Epithelial cell of prostate (primary cell): ENCODE measurements at places on chromosomes 4 and X.

GRCh38 chr4:17580969-17581368 lies 4.0 kb downstream of the LAP3 start:
- DNase-seq, result no peak

DNA sequence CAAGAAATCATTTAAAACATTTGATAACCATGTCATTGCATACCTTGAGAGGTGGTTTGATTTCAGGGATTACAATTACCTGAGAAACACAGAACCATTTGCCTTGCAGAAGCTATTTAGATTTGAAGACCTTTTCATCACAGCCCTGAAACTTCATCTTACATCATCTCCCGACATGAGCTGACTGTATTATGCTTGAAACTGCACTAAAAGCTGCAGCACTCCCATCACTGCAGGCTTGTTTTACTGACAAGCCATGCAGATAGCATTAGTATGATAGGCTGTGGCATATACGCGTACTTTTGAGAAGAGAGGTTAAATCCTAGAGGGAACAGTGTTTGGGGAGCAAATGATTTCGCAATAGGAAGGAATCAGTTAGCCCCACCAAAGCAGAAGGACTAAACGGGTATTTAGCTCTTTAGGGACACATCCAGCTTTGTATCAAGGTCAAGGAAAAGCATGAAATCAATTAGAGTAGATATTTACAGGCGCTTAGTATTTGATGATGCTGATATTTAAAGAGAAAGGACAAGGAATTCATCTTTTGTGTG lies 133.2 kb upstream of the DIAPH2 start:
- no peak for DNase-seq

GRCh38 chrX:71958281-71958675 lies 47.6 kb downstream of the NHSL2 start:
- no peak for DNase-seq

GRCh38 chr4:185920691-185921260 lies 108.8 kb upstream of the SORBS2 start:
- DNase-seq, result no peak

DNA sequence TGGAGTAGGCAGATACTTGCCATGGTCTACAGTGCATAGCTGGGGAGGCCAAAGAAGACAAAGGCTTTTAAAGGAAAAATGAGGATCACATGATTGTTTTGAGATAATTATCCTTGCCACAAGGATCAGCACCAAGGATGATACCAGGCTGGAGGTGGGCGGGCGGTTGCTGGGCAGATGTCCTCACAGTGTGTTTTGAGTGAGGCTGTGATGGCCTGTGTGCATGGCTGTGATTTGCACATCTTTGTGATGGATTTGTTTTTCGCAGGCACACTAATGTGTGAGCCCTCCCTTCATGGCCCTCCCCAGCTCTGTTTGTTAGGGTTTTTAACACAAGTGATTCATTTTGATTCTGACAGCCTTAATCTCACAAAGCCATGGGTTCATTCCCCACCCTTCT lies 46.8 kb downstream of the RGS12 start:
- no peak for DNase-seq

- DNase-seq, result no peak
These were observed 23.8 kb downstream of the HTRA3 start for GRCh38 chr4:8293131-8293975.

DNA sequence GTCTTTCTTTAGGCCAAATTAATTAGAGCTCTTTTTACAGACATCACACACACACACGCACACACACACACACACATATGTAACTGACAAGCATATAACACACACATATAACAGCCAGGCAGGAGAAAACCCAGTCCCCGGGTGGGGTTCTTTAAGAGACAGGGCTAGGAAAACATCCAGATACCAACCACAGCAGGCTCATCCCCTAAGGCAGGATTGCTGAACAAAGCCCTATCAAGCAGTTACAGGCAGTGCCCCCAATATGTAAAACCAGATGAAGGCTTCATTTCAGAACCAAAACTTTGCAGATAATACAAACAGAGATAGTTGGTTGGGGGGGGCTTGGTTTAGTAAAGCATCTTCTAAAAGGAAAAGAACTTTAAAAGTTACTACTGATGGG lies 18.0 kb upstream of the FAM47E start:
- no peak for DNase-seq

DNA sequence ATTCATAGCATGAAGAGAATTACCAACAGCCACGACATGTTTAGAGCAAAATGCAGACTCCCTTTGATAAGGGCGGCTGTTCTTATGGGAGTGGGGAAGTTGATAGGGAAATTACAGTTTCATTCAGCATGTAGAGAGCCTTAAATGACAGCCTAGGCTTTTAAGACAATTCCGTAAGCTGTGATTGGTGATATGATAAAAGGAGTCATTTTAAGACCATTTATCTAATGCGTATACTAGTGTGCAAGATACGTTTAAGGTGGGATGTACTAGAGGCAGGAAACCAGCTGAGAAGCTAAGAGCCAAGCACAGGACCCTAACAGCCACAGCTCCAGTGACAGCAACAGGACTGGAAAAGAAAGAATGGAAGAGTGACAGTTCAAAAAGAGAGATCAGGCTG lies 102.2 kb upstream of the ZFP42 start:
- no peak for DNase-seq

DNA sequence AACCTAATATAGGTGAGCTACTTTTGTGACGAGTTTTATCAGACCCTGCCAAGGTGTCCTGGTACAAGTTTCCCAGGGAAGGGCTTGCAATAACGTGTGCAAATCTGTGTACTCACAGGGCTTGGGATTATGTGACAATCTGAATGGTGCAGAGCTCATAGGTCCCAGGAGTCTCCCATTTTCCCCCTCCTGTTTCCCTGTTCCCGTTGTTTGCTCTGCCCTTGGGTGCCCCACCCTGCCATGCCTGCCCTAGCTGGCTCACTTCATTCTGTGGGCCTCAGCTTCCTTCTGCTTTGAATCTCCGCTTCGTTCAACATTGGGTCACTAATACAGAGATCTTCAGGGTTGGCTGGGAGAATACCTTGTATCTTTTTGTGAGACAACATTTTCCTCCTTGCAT lies 90.3 kb upstream of the HPF1 start:
- DNase-seq, result no peak

DNA sequence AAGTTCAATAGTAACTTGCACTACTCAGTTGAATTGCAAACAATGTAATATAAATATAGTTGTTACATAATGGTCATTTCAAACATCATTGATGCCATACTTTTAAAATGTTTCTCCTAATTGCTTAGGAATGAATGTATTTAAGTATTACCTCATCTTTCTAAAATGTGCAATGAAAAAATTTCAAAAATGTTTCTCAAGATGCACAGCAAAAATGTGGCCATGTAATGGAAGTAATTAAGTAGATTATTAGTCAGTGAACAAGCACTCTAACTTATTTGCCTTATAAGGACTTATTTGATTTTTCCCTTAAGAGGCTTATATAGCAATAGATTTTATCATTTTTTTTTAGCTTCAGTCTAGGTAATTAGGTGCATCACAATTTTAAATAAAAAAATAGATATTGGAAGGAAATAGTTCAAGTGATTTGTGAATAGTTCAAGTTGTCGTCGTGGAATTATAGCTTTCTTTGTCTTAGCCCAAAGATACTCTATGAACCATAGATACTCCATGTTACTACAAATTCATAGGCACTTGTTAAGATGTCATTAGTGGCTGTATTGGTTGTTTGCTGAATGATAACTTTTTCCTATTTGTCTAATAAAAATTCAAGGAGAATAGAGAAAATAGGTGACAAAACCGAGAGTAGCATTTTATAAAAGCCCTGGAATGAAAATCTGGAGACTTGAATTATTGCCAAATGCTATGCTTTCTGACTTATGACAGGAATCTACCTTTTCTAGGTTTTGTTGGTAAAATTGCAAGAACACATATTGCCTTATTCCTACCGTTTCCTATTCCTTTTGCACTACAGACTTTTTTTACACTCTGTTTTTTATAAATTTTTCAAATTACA lies 118.5 kb downstream of the TLL1 start:
- DNase-seq, result no peak

DNA sequence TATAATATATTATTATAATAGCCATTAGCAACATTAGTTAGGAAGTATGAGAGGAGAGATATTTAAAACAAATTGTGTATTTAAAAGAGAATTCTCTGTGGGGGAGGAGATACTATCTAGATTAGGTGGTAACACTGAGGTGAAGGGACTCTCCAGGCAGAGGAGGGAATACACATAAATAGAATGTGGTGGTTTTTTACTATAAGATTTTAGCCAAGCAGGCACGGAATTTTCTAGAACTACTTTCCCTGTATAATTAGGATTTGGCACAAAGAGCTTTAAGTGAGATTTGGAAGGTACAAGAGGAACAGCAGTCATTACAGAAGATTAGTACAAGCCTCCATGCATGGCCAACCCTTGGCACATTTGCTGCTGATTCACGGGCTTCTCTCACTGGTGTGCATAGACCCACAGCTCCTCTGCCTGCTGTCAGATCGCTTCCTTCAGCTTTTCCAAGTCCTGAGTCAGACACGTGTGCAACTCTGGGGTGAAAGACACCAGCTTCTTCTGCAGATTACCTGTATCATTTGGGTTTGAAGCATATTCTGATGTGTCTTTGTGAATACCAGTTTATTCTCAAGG lies 685.5 kb downstream of the KCTD8 start:
- no peak for DNase-seq

DNA sequence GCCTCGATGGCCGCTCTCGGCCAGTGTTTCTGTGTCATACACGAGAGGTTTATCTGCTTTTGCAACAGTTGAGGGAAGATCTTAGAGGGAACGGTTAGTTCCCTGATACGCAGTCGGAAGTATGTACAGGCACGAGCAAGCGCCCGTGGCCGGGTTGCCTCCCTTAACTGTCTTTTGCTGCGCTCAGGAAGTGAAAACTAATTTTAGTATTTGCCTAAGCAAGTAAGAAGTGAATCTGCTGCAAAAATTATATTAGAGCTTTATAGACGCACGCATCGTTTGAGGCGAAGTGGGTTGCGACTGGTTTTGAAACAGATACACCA lies 695 bp downstream of the MTM1 start:
- DNase-seq, result no peak

GRCh38 chrX:24242649-24243175 lies 71.2 kb downstream of the SUPT20HL2 start:
- no peak for DNase-seq

DNA sequence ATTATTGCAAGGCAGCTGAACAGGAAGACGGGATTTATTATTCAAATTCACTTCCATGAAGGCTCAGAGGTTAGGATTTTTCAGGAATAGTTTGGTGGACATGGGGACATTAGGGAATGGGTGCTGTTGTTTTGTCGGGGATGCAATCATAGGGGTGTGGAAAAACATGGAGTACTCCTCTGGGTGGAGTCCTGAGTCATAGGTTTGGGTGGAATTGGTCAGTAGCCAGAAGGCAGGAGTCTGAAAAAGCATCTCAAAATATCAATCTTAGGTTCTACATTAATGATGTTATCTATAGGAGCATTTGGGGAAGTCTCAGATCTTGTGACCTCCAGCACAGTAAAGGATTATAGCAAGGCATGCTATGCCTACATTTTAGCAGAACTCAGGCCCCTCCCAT lies 14.5 kb upstream of the ETNPPL start:
- no peak for DNase-seq

GRCh38 chr4:6002926-6003325 lies 15.3 kb downstream of the C4orf50 start:
- DNase-seq, result no peak

GRCh38 chr4:169823685-169824084 lies 65.9 kb upstream of the HPF1 start:
- no peak for DNase-seq

DNA sequence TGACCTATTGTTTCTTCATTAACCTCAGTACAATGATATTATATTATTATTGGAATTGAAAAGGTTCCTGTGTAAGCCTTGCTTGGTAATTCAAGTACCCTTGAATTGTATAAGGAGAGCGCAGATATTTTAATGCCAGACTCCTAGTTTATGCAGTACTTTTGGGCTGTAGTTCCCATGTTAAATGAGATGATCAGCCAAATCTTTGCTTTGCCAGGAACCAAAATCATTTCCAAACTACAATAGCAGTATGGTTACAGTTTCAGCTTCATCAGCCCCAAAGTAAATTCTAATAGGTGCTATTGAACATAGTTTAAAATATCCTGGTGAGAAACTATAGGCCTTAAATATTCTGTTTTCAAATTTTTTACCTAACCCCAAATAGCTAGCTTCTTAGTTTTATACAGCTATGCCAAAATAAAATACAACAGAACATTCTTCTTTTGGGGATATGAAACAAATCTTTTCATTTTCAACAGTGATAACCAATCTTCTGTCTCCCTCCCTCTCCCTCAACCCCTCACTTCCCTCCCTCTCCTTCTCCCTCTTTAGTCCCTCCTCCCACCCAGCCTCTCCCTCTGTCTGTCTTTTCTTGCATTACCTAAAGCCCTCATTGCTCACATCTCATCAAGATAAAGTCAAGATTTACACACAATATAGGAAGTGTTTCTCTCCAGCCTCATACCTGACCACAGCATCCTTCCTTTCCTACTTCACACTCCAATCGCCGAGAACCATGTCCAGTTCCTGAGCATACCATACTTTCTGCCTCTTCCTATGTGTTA lies 190.1 kb downstream of the SHROOM3 start:
- DNase-seq, result no peak

DNA sequence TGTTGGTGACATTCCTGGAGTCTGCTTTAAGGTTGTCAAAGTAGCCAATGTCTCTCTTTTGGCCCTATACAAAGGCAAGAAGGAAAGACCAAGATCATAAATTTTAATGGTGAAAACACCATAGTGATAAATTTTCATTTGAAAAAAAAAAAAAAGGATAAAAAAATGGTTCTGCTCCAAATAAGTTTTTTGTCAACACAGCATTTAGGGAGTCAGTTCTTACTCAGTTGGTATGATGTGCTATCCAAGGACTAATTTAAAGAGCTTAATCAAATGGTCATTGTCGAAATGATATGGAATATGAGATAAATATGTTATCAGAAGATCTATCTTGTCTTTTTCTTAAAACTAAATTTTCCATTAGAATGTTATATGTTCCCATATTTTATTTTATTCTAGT lies 83.9 kb downstream of the PCDH18 start:
- DNase-seq, result no peak

DNA sequence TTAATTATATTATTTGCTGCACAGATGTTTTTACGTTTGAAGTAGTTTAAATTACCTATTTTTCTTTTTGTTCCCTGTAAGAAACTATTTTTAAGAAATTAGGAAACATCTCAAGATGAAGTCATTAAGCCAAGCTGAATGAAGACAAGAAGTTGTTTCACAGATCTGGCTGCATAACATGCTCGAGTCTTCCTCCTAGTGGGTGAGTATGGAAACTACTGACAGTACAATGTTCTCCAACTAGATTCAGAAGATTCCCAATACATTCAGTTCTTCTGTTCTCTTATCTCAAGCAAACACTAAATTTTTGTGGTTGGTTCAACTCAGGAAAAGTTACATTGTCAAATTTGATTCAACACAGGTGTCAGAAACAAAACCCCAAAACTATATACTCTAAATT lies 256.8 kb upstream of the VCX start:
- DNase-seq, result no peak
